Upper lobe of left lung (tissue), 6 donors: ENCODE measurements at places on chromosomes 2 and 18. TPM values are rescaled to one million over a fixed set of nuclear protein-coding genes. Genes with fewer than 3 reads are reported as not detected.

- DNase-seq = no peak
Observed at GRCh38 chr2:4895371-4895770, 796.8 kb upstream of the SOX11 start.

TGFA gene
- total RNA-seq = 4.2 TPM

GRCh38 chr2:173814306-173814705 is 150.9 kb downstream of the SP3 start:
- no peak for DNase-seq

DNA sequence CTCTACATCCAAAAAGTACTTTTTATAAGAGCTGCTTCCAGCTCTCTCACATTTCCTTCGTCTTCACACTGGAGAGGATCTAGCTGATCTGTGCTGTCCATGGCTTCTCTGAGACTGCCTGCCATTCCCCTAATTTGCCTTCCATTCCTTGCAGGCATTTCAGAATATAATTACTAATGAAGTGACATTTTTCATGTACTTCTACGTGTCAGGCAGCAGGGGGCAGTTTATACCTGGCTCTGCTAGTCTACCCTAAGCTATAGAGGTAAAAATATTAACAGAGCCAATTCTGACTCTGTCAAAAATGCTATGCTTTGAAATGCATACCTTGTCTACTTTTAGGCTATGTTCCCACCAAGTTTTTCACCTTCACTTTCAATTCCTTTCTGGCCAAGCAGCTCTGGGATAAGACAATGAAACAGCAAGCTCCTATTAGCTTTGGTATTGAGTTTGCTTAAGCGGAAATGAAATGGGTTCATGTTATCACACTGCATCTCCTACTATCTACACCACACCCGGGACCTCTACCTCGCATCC is 81.9 kb downstream of the MEP1B start:
- DNase-seq = no peak

DNA sequence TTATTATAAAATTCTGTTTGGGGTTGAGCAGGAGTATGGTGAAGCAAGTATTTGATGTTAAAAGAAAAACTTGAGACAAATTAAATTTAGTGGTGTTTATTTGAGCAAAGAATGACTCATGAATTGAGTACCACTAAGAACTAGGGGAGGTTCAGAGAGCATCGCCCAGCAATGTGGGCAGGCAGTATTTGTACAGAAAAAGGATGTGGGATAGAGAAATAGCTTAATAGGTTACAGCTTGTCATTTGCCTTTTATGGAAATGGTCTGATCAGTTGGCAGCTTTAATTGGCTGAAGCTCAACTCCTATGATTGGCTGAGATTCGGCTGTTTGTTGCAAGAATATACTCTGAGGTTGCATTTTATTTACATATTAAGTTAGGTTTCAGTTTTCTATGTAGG is 68.2 kb downstream of the LRATD1 start:
- no peak for DNase-seq

CSRNP3 gene
- 0.94 TPM for total RNA-seq

CXCR1 gene
- 3.7 TPM for total RNA-seq

- DNase-seq = peak; percentile 81
Observed at GRCh38 chr2:217836901-217837491, 165.8 kb downstream of the TNS1 start.

- DNase-seq = no peak
Observed at GRCh38 chr2:40201425-40201824, 250.5 kb downstream of the SLC8A1 start.

GRCh38 chr2:190576573-190576972 is 42.1 kb upstream of the NEMP2 start:
- DNase-seq = no peak

SLC5A7 gene
- 0.33 TPM for total RNA-seq

ASB18 gene
- not detected for total RNA-seq

- DNase-seq = no peak
Observed at GRCh38 chr2:238600506-238601432, 174.0 kb downstream of the ASB1 start.

GRCh38 chr18:36419900-36420531 is 122.5 kb downstream of the FHOD3 start:
- no peak for DNase-seq

PDE11A gene
- 0.57 TPM for total RNA-seq

AGXT gene
- total RNA-seq = not detected

DNA sequence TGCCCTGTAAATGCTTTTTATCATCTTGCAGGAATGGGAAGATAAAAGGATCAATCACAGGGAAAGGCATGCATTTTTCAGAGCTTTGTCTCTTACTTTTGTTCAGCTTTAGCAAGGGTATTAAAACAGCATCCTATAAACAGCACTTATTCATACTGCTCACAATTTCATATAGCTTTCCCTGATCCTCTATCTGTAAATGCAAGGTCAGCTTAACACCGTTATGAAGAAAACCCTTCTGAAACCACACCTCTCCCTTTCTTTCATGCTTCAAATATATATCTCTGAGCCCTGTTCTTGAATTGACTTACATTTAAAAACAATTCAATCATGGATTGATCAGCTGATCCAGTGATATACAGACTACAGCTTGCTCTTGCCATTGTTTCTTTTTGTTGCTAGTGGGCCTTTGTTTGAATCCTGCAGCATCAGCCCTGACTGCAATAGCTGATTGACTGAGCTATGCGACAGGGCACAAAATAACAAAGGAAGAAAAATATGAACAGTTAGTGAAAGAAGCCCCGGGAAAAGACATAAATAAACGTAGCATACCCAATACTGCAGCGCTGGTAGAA is 795.5 kb upstream of the CDH2 start:
- DNase-seq = no peak

GRCh38 chr2:172342611-172343010 is 84.8 kb upstream of the ITGA6 start:
- no peak for DNase-seq

DNA sequence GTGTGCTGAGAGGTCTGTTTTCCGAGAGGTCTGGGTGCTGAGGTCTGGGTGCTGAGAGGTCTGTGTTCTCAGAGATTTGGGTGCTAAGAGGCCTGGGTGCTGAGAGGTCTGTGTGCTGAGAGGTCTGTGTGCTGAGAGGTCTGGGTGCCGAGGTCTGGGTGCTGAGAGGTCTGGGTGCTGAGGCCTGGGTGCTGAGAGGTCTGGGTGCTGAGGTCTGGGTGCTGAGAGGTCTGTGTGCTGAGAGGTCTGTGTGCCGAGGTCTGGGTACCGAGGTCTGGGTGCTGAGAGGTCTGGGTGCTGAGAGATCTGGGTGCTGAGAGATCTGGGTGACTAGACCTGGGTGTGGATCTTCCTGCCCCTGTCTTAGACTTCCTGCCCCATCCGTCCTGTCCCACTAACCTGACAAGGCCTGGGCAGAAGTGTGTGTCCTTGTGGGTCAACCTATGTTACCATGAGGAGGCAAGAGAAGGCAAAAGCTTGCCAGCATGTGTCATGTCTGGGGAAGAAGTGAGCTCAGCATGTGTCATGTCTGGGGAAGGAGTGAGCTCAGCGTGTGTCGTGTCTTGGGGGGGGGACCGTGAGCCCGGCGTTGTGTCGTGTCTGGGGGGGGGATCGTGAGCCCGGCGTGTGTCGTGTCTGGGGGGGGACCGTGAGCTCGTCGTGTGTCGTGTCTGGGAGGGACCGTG is 69.3 kb downstream of the KCNG2 start:
- no peak for DNase-seq
